Right lung (tissue), 10 donors: ENCODE measurements at places on chromosomes 12 and 14. TPM values are rescaled to one million over a fixed set of nuclear protein-coding genes. Genes with fewer than 3 reads are reported as not detected.

BCL11B gene
- 3.1 TPM for polyA plus RNA-seq

GRCh38 chr12:105640761-105641160 is 310.3 kb downstream of the C12orf75 start:
- DNase-seq = no peak

DNA sequence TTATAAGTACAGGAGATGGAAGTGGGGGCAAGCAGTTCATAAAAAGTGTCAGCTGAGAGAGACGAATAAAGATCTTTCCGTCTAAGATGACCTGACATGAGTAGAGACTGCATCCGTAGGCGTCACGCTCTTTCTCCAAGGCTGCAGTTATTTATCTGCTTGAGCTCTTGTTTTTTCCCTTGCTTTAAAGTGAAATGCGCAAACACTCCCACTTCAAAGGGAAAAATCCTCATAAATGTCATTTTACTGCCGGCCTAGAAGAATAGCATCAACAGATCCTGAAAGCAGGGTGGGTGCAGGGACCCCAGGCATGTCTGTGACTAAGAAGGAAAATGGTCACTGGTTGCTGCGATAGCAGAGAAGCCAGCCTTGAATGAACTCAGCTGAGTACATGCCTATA is 647.4 kb downstream of the MED13L start:
- no peak for DNase-seq

KRT3 gene
- polyA plus RNA-seq = not detected

DNA sequence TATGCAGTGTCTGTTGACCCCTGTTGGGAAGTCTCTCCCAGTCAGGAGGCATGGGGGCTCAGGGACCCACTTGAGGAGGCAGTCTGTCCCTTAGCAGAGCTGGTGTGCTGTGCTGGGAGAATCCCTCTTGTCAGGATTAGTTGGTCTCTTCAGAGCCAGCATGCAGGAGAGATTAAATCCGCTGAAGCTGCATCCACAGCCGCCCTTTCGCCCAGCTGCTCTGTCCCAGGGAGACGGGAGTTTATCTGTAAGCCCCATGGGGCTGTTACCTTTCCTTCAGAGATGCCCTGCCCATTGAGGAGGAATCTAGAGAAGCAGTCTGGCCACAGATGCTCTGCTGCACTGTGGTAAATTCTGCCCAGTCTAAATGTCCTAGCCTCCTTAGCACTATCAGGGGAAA is 13.1 kb upstream of the KLRC1 start:
- no peak for DNase-seq

DNA sequence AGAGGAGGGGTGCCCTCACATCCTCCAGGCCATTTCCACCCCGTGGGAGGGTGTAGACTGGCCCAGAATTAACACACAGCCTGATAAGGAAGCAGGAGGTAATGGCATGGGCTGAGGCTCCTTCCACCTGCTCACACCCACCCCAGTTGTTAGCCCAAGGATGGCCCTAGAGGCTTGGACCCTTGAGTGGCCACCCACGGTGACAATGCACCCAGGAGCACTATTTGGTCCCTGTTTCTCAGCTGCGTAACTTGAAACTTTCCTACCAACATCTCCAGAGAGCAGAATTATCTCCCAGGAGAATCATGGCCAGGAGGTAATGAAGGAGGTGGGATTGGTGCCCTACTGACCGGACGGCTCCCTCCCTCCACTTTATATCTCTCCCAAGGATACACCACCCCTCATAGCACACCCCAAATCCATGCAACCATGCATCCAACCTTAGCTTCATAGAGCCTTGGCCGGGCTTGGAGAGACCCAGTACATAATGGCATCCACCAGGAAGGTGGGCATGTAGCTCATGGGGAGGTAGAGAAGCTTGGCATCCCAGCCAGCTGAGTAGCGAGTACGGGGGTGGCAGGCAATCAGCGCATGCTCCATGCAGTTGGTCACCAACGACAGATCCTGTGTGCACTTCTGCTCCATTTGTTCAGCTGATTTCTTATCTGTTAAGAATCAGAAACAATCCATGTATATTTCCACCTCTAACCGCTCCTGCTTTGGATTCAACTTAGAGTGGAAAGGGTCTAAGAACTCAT is 5.6 kb downstream of the RDH16 start:
- DNase-seq = no peak

JDP2 gene
- polyA plus RNA-seq = 24.3 TPM

ZC2HC1C gene
- polyA plus RNA-seq = 5.3 TPM

DNA sequence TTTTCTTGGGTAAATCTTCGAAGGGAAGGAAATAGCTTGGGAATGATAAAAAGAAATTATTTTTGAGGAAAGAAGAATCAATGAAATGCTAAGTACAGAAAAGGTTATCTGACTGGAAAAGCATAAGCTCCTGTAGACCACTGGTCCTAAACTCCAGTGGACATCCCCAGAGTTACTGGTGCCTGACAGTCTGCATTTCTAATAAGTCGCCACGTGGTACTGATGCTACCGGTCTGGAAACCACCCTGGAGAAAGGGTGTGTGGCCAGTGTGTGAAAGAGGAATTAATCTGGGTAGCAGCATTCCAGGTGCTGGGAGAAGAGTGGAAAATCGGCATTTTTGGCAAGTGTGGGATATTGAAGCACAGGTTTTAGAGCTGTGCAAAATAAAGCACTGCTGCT is 73.3 kb downstream of the FBXW8 start:
- no peak for DNase-seq

DNA sequence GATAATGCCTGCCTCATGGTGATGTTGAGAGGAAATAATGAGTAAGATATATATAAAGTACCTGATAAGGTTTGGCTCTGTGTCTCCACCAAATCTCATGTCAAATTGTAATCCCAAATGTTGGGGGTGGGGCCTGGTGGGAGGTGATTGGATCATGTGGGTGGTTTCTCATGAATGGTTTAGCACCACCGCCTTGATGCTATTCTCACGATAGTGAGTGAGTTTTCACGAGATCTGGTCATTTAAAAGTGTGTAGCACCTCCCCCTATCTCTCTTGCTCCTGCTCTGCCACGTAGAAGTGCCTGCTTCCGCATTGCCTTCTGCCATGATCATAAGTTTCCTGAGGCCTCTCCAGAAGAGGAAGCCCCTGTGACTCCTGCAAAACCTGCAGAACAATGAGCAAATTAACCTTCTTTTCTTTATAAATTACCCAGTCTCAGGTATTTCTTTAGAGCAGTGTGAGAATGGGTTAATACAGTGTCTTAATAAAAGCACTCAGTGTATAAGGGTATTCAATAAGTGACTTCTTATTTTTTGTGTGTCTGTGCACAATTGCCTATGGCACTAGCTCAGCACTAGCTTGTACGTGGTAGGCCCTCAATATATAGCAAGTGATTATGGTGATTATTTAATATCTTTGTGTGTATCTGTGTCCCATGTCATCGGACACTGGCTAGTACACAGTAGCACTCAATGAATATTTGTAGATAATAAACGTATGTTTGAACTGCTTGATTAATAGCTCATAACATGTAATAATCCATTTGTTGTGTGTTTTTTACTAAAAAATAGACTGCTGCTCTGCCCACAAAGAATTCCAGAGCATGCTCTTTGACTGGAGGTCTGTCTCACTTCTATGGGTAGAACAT is 138.1 kb upstream of the LMNTD1 start:
- DNase-seq = no peak

DNA sequence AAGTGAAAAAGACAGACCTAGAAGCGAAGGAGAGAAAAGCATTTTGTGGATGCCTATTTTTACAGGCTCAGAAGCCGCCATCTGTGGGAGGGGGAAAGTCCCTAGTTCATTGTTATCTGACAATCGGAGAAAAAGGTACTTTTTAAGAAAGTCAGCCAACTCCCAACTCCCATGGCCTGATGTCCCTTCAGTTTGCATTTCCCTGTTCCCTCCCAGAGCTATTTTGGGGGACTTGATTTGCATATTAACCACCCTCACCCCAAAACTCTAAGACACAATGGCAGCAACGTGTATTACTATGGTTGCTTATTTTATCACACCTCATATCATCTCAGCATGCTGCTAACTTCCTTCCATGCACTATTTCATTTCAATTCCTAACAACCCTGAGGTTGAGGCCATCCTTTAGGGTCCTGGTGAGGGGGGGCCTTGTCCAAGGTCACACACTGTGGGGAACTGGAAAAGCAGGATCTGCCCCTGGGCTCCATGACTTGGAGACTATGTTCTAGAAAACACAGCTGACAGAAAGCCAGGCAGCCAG is 18.7 kb downstream of the HVCN1 start:
- DNase-seq = no peak

PLEKHG7 gene
- 0.23 TPM for polyA plus RNA-seq

DNA sequence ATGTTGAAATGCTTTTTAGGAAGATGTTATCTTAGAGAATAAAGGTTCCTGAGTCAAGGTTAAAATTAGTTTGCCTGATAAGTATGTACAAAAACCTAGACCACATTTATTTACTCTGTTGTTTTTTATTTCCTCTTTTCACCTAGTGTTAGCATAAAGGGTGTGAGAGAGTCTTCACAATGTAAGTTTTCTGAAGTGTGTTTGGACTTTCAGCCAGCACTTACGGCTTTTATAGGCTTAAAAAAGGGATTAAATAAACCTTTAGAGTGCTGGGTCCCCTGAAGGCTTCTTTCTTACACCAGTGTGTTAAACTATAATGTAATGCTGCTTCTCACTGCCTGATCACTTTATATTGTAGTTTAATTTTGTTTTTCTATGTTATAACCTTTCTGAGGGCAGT is 27.2 kb downstream of the ARHGAP5 start:
- no peak for DNase-seq

DNA sequence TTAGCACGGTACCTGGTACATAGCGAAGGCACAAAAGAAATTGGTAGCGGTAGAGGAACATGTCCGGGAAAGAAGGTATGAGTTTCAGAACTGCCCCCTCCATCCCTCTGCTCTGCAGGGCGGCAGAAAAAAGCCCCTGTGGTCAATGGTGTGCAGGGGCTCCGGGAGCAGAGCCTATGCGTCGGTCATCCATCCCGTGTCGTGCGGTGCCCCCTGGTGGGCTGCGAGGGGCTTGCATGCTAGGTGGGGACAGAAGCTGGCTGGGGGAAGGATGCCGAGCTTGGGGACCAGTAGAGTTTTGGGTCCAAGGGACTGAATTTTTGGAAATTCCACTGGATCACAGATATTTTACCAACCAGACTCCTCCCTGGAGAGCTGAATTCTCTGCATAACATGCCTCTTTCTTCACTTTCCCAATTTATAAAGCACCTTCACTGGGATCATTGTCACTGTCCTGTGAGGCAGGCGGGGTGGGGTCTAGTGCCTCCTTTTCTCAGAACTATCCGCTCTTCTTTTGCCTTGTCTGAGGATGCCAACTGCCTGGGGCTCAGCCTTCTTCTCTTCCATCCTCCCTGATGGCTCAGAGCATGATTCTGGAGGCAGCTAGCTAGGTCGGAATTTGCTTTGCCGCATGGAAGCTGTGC is 148.7 kb downstream of the SMOC1 start:
- peak; percentile 25 for DNase-seq

DNA sequence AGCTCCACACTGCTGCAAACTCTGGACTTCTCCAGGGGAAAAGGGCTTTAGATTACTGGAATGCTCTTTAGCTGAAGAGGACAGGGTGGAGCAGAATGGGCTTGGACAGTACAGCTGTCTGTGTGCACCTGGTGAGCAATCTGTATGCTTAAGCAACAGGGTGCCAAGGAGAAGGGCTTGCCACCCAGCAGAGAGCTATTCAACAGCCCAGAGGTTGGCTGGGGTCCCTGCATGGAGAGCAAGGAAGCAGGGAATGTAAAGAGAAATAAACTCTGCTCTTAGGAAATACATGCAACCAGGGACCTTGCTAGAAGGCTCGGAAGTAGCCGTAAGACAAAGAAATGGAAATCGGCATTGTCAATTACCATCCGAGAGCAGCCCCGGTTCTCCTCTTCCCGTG is 53.0 kb upstream of the CORO1C start:
- DNase-seq = no peak

MIS18BP1 gene
- 87.7 TPM for polyA plus RNA-seq

FMNL3 gene
- 52.5 TPM for polyA plus RNA-seq

- DNase-seq = no peak
Measured at GRCh38 chr14:75254381-75254822, 24.2 kb upstream of the FOS start.

GRCh38 chr12:104526751-104527150 is 70.0 kb downstream of the CHST11 start:
- no peak for DNase-seq

DNA sequence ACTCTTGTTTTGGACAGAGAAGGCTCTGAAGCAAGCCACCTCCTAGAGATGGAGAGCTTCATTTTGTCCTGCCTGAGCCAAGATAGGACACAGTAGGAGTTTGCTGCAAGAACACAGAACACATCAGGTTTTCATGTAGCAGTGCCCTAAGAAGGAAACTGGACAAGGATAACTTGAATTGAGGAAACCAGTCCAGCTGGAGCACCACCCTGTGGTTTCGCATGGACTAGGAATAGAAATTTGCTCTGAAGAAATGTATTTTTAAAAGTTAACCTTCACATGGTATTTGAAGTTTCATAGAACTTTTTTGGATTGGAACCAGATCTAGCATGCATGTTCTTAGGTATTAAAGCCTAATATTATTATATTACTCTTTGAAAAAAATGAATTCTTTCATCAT is 68.8 kb downstream of the RERG start:
- no peak for DNase-seq

DNA sequence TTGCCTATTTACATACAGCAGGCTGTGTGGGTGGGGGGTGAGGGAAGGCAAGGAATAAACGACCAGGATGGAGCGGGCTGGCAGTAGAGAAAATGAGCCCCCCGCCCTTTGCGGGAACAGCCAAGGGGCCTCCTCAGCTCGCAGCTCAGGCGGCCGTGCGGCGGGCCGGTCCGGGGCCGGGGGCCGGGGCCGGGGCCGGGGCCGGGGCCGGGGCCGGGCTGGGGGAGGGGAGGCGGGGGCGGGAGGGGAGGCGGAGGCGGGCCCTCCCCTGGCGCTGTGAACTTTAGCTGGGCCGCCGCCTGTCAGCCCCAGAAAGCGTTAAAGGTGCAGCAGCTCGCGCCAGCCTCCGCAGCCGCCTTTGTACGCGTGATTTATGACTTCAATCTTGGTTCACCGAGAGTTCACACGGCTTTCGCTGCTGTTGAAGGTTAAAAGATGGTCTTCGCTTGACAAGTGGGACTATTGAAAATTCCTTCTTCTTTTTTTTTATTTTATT is 28.8 kb downstream of the HOXC4 start:
- no peak for DNase-seq
